Left hindlimb (tissue), 1 donor: ENCODE measurements at places on chromosomes 4 and X.

DNA sequence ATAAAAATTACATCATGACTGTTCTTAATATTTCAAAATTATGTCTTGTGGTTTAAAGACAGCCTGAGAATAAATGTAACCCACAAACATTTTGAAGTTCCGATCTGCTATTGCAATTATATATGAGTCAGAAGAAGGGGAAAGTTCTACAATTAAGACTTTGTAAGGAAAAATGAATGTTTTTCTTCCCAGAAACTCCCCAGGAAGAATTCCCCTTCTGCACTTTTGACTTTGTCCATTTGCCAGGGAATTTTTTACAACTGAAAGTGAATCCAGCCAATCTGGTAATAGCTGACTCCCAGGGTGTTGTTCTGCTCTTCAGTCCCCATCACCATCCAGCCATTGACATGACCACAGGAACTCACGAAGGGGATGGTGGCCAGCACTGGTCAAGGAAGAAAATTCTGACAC lies 61.6 kb upstream of the NOCT start:
- peak; percentile 48 for DNase-seq

DNA sequence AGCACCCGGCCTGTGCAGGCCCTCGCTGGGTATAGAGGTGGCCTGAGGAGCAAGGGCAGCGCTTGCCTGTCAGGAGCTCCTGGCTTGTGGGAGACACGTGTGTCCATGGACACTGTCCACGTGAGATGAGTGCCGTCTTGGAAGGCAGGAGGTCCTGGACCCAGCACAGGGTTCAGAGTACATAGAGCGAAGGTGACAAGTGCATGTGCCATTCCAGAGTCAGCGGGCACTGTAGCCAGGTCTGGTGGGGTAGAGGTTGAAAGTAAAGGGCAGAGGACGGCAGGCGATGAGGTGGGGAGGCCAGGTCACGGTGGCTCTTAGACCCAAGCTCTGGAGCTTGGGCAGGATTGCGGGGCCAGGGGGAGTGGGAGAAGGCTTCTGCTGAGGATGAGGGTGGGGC lies 28.4 kb upstream of the TADA2B start:
- DNase-seq, result no peak

DNA sequence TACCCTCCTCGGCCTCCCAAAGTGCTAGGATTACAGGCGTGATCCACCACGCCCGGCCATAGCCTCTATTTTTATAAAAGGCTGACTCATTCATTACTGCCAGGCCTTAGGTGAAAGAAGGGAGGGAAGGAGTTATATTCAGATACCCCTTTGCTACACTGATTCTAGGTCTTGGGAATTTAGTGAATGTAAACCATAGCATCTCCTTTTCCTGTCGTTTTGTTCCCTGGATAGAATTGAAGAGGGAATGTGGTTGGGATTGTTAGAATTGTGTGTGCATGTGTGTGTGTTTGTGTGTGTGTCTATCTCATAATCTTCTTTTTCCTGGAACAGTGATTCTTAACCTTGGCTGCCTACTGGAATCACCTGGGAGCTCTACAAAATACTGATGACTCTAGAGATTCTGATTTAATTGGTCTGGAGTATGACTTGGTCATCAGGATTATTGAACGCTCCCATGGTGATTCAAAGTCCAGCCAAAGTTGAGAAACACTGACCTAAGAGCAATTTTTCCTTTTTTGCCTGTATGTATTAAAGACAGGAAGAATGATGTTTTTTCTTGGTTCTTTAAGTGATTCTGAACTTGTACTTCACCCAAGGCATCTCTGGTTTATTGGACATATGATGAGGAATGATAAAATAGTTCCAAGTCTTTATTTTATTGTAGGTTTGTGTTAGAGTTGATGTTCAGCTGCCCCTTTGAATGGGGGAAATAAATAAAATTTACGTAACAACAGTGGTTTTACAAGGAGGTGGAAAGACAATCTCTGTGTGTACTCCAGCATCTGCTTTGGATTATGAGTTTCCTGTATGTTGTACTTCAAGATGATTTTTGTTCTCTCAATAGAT lies 37.0 kb downstream of the NAP1L5 start:
- no peak for DNase-seq

GRCh38 chr4:73801692-73802091 lies 34.8 kb upstream of the CXCL6 start:
- DNase-seq, result no peak

GRCh38 chrX:97372001-97372766 lies 488.5 kb downstream of the RPA4 start:
- DNase-seq, result no peak

- DNase-seq, result no peak
Observed at GRCh38 chr4:186740822-186741221, 17.2 kb upstream of the FAT1 start.

GRCh38 chr4:39825741-39826231 lies 127.8 kb downstream of the UBE2K start:
- no peak for DNase-seq

DNA sequence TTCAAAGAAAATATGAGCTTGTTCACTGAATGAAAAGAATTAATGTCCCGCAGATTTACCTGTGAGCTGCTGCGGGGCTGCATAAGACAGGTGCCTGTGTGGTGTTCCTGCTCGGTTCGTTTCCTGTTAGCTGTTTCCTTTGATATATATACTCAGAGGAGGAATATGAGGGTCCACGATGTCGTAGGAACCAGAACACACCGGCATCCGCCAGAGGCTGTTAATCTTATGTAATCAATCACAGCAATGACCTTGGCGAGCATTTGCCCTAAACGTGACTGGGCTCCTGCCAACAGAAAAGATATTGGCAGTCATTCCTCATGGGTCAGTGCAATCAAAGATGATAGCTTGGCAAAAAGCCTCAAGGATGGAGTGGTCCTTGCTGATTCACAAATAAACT lies 260.1 kb downstream of the EVC2 start:
- DNase-seq, result no peak

DNA sequence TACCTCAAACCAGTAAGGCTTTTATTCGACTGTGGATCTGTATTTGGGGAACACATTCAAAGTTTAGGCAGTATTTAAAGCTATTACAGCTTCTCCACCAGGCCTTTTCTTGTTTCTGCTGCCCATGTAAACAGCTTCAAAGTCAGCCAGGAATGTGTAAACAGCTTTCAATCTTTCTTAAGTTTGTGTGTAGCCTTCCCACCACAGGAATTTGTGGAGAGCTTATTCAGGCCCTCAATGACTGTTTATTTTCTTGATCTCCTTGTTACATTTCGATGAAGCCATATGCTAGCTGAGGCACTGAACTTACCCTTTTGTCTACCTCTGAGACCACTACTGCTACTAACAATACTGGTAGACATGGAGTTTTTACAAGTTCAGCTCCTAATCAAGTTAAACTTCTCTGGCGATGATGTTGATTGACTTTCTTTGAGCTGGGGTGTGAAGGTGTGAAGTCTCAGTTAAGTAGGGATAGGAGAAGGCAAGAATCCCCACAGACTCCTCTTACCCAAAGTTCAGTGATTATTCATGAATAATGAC lies 72.6 kb downstream of the NWD2 start:
- no peak for DNase-seq

DNA sequence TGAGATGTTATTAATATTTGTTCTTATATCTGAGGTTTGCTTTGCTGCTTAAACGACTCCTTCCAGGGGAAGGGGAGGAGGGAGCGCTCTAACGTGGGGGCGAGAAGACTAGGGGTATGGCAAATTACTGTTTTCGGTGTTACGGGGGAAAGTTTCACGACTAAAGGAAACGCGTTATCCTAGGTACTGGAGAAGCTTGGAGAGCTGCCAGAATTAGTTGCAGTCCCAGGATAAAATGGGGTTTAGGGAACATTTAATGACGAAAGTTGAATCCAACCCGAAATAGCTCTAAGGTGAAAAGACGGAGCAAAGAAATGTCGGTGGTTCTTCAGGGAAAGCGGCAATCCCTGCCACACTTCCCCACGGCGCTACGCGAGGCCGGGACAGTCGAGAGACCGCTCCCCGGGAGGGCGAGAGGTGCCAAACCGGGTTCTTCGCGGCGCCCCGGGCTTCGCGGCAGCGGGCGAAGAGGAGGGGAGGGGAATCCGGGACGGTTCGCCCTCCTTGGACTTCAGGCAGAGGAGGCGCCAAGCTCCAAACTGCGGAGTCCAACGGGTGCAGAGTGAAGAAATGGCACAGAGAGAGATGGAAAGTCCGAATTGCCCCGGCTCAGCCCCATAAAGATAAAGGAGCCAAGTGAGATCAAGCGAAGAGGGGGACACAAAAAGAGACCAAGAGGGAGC lies 724 bp downstream of the THOC2 start:
- DNase-seq, result peak; percentile 27

DNA sequence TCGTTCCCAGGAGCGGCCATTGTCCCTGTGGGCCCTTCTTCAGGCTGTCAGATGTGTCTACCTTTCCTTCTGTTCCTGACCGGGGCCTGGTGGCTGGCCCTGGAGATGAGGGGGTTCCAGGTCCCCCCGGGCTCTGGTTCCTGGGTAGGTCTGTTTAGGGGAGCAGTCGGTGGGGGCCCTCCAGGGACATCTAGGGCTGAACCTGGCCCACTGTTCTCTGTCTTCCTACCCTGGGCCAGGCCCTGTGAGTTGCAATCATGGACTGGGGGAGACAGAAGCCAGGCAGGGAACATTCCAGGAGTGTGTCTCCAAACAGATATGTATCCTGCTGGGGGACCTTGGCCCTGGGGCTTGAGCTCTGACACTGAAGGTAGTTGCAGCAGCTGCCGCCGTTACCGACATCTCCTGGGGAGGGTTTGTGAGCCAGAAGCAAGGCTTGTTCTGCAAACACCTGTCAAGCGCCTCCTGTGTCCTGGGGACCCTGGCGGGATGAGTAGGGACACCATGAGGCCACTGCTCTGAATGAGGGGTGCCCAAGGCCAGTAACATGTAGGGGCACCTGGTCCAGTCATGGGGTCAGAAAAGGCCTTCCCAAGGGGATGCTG lies 49.5 kb upstream of the ADRA2C start:
- peak; percentile 10 for DNase-seq

- no peak for DNase-seq
Observed at GRCh38 chr4:116544946-116545345, 540.4 kb downstream of the TRAM1L1 start.

DNA sequence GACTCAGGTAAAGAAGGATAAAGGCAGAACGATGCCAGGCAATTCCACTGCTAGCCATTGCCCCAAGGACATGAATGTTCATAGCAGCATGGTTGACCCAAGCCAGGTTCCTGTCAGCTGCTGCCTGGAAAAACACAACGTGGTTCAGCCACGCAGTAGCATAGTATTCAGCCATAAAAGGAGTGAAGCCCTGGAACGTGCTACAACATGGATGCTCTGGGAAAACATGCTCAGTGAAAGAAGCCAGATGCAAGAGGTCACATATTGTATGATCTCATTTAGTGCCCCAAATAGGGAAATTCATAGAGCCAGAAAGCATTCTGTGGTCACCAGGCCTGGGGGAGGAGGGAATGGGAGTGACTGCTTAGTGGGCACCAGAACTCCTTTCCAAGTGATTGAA lies 129.8 kb downstream of the GPR143 start:
- DNase-seq, result no peak

DNA sequence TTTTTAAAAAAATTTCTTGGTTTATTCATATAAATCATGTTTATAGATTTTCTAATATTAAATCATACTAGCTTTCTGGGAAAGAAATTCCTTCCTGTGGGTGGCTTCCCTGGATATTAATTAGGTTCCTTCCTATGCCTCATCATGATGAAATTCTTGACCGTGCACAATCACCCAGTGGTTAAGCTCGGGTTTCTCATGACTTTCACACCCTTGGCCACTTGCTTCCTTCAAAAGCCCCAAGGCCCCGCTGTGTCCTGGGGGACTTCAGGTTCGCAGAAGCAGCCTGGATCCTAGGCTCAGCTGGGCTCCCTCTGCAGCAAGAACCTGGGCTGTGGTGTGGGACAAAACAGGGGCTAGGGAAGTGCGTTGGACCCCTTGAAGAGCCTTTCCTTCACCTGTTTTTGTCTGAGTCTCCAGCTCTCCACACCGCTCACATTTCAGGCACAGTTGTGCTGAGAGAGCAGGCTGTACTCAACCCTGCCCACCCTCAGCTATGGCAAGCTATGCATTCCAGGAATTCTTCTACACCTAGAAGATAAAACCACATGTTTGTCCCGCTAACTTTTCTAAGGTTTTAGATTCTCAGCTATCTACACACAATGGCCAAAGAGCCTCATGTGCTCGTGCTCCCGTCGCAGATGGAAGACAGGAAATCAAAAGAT lies 48.9 kb upstream of the TMSB15B start:
- no peak for DNase-seq

DNA sequence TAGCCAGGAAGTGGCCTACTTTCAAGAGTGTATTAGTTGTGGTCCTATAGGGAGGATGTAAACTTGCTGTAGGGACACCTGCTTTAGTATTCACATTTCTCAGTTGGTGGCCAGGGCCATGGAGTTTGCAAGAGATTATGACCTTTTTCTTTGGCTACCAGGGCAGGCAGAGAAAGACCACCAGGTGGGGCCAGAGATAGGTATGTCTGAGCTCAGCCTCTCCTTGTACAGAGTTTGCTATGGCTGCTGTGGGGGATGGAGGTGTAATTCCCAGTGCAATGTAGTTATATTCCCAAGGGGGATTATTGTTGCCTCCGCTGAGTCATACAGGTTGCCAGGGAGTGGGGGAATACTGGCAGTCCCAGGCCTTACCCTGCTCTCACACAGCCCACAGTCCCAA lies 26.3 kb upstream of the DACH2 start:
- DNase-seq, result no peak

- no peak for DNase-seq
Observed at GRCh38 chrX:24553011-24553410, 87.9 kb downstream of the PDK3 start.

DNA sequence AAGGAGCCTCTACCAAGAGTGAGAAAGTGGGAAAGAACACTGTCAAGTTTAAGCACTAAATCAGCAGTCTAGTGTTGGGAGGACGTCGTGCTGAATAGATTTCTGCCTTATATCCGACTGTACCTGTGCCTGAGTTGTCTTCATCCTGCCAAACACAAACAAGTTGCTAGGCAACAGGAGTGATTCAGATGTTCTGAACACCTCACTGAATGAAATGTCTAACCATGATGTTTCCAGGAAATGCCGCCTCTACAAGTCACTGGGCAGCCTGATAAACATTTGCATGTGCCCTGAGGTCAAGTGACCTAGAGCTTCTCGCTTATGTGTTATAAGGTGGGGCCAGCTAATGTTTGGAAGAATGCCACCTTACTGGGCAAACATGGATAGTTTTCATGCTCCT lies 37.9 kb downstream of the SGMS2 start:
- DNase-seq, result no peak

DNA sequence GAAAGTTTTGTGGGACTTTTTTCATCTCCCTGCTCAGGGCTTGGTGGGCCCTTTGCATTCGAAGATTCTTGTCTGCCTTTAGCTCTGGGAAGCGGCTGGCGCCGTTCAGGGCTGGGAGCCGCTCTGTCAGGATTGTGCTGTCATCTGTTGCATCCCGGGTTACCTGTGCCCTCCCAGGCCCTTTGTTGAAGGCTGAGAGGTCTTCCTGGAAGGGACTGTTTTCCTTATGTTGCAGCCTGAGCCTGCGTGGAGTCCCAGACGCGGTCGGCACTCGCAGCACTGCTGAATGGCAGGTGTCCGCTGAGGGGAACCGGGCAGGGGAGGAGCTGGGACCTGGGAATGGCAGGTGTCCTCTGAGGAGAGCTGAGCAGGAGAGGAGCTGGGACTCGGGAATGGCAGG lies 15.9 kb downstream of the RGS12 start:
- peak; percentile 8 for DNase-seq
